Mammary epithelial cell (primary cell): ENCODE measurements at places on chromosomes 7 and 10. TPM values are rescaled to one million over a fixed set of nuclear protein-coding genes. Genes with fewer than 3 reads are reported as not detected.

Gene DNAH11
- total RNA-seq, result 0.24 TPM in 1 of 2 replicates, not detected in the other

Gene KLLN
- total RNA-seq, result 1.0 and 1.1 TPM in 2 replicates

Gene HEPACAM2
- total RNA-seq, result not detected in 2 replicates

Gene ATOH7
- total RNA-seq, result not detected

Gene KLF14
- total RNA-seq, result not detected

Gene VGF
- 0.54 and 1.2 TPM in 2 replicates for total RNA-seq

Gene HACD1
- 35.4 and 36.1 TPM in 2 replicates for total RNA-seq

Gene DIP2C
- total RNA-seq, result 6.0 and 7.1 TPM in 2 replicates

Gene CYP3A5
- total RNA-seq, result not detected

Gene CRHR2
- total RNA-seq, result not detected in 2 replicates

Gene PRKCQ
- total RNA-seq, result 5.3 TPM

DNA sequence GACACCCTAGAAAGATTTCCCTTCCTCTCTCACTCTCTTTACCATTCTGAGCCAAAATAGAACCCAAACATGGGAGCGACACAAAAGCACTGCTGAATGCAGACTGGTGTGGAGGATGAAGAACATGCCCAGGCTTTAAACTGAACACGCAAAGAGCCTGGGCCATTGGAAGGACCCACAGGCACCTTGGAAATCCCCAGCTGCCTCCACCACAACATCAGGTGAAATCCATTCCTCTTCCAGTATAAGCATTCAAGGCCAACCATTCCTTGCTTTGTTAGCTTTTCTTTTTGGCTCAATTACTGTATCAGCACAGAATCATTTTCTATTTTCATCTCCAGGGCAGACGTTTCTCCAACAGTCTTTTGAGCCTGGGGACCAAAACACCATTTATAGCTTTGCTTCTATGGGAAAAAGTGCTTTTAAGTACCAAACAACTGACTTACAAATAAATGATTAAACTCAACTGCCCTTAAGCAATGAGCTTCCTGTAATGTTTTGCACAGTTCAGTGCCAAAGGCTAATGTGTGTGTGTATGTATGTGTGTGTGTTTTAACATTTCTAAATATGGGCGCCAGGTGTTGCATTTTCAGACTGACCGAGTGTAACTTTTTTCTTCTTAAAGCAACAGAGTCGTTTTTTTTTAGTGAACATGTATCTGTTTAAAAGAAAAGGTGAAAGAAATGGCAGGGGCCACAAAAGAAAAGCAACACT, 16.2 kb upstream of the BLNK start:
- peak; percentile 53 for DNase-seq

DNA sequence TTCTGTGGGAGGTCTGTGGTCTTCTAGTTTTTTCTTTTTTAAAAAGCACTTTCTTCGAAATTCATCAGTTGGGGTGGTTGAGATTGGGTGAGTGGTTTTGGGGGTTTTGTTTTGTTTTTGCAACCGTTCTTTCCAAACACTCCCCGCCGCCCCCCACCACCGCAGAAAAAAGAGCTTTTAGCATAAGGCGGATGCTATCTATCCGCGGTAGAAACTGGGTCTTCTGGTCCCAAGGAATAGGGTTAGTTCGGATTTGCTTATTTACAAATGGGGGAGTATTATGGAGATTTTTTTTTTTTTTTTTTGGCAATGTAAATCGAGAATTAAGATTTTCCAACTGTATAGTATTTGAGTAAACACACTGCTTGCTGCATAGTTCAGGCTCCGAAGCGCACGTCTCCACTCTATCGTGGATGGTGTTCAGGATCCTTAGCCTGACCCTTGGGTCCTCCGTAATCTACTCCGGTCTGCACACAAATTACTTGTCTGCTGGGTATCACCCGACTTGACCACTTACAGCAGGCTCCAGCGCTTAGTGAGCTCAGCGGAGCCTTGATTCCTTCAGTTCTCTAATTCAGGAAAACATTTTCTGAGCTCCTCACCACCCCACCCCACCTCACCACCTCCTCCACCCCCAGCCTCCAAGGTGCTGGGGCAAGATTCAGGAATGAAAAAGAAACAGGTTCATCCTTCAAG, 757 bp upstream of the NRCAM start:
- no peak for DNase-seq

GRCh38 chr7:153590136-153590535, 462.1 kb upstream of the DPP6 start:
- DNase-seq, result no peak

DNA sequence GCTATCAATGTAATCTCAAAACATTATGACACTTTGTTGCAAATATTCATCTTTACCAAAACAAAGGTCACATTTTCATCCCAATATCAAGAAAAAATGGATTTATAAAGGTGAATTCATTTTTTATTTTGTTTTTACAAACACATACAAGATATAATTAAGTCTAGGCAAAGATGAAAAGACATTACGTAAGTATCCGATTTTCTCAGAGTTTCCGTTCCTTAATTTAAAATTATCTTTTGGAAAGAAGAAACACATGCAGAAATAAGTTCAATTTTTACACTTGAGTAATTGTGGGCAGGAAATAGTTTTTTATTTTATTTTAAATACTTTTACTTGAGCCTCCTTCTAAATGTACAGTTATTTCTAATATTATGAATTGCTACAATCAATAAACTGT, 24.6 kb downstream of the RTKN2 start:
- no peak for DNase-seq

GRCh38 chr7:16203065-16203464, 218.3 kb downstream of the CRPPA start:
- DNase-seq, result peak; percentile 63

DNA sequence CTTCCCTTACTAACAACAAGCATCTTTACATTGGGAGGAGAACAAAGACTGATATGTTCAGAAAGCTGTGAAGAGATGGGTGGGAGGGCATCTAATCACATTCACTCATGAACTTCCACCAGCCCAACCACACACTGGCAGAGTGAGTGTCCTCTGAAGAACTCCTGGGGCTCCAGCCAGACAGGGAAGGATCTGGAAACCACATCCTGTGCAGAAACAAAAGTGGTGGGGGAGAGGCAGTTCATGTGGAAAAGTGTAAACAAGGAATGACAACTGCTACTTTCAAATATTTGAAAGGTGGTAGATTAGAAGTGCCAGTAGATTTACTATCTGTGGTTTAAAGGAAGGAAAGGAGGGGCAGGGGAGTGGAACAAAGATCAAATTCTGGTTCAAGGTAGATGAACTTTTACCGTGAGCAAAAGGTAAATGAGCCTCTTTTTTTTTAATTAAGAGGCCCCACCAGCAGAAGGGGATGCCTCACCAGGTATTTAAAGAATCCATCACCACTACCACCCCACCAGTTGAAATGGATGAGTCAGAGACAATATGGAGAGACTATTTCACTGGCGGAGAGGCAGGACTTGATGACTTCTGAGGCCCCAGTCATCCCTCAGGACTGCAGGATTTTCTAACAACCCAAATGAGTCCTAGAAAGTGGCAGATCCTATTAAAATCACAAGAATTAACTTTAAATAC, 34.5 kb downstream of the GOT1 start:
- DNase-seq, result peak; percentile 82

GRCh38 chr10:124292911-124293615, 125.7 kb downstream of the OAT start:
- DNase-seq, result no peak

DNA sequence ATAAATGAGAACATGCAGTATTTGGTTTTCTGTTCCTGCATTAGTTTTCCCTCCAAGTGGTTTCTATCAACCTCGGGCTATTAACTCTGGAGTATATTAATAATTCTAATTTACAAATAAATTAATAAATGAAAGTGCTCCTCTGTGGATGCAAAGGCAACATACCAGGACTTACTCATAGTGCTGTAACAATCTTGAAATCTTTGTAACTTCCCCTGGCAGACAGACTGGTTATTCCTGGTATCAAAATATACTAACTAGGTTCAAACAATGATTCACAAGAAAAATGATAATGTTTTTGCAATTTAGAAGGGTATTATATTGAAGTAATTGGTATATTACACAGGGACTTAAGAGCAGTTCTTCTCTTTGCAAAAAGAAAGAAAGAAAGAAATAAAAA, 177.2 kb downstream of the FANK1 start:
- DNase-seq, result peak; percentile 50

DNA sequence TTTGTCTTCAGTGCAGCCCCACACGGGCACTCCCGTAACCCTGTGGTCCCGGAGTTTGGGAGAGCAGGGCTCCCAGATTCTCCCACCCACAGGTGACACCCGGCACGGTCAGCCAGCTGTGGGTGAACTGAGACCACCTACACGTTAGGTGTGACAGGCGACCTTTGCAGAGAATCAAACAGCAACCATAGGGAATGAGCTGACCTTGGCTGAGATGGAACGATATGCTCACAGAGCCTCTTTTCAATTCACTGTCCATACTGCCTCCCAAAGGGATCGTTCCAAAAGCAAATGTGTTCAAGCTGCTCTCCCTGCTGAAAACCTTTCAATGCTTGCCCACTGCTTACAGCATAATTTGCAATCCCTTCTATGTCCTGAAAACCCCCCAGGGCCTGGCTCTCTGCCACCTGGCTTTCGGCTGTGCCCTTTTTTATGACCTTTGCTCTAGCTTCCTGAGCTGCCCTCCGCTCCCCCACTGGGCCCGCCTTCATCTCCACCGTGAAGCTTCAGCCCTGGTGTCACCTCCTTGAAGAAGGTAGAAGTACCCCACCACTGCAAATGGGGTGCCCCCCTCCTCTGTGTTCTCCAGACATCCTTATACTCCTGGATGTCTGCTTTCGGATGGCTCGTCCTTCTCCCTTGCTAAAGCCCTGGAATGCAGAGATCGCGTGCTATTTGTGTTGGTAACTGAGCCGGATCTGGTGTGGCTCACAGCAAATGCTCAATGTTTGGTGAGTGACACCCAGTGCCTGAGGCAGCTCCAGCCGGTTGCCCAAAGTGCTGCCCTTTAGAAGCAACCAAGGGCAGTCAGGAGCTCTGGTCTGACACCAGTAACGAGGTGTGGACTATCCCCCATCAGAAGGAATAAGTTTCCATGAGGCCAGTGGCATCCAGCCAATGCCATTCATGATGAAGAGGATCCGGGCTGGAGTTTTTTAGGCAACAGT, 90.4 kb downstream of the KIAA1549 start:
- DNase-seq, result no peak

- DNase-seq, result no peak
Measured at GRCh38 chr7:28745351-28745750, 212.8 kb downstream of the TRIL start.

DNA sequence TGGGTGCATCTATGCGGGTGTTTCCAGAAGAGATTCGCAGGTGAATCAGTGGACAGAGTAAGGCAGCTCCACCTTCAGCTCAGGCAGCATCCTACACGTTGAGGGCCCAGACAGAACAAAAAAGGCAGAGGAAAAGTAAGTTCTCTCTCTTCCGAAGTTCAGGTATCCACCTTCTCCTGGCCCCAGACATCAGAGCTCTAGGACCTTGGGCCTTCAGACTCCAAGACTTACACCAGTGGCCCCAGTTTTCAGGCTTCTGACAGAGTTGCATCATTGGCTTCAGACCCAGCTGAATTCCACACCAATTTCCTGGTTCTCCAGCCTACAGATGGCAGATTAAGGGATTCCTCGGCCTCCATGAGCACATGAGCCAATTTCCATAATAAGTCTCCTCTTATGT, 102.2 kb upstream of the GPR26 start:
- no peak for DNase-seq

GRCh38 chr10:80769700-80770160, 232.0 kb downstream of the SH2D4B start:
- DNase-seq, result no peak

DNA sequence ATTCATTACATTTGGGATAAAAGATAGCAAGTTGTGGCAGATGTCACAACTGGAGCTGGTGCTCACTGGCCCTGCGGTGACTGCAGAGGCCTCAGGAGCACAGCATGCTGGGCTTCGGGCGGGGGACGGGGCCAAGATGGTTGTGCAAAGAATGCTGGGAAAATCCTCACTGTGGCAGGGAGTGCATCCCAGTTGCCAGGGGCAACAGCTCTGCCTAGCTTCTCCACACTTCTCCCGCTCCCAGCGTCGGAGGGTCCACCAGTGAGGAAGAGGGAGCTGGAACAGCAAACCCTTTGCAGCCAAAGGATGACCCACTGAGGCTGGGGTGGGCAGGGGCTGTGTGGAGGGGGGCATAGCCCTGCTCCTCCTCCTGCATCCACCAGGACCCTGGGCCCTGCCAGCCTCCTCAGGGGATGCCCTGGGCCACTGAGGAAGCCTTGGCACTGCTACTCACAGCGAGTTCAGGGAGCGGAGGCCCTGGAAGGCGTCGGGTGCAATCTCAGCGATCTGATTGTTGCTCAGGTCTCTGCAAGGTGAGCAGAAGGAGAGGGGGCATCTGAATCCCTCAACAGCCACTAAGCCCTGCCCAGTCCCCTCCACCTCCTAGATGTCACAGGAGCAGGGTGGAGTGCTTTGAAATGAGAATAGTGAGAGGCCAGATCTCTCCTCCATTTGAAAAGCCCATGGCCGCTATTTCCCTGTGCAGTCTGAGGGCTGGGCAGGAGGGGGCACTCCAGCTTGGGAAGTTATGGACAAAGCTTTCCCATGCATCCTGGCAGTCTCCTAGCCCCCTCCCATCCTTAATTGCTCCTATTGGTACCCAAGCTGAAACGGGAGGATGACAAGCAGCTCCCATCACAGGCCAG, 126.5 kb downstream of the SLIT1 start:
- DNase-seq, result no peak

- no peak for DNase-seq
Measured at GRCh38 chr7:66739953-66740301, 606 bp upstream of the RABGEF1 start.

DNA sequence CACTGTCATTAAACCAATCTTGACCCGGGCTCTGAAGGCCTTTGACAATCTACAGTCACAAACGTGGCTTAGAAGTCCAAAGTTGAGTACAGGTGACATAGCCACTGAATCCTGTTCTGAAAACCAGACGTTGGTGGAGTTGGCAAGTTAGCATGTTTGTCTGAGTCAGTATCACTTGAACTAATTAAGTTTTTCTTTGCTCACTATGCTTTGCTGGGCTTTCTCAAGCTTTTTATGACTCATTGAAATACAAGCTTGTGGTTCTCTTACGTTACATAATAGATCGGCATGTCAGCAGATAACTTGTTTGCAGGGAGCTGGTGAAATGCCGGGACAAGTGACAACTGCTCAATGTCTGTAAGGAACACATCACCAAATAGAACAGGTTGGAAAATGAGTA, 53.8 kb downstream of the ARL5B start:
- peak; percentile 89 for DNase-seq

GRCh38 chr7:85111761-85112160, 75.1 kb downstream of the SEMA3D start:
- DNase-seq, result no peak

DNA sequence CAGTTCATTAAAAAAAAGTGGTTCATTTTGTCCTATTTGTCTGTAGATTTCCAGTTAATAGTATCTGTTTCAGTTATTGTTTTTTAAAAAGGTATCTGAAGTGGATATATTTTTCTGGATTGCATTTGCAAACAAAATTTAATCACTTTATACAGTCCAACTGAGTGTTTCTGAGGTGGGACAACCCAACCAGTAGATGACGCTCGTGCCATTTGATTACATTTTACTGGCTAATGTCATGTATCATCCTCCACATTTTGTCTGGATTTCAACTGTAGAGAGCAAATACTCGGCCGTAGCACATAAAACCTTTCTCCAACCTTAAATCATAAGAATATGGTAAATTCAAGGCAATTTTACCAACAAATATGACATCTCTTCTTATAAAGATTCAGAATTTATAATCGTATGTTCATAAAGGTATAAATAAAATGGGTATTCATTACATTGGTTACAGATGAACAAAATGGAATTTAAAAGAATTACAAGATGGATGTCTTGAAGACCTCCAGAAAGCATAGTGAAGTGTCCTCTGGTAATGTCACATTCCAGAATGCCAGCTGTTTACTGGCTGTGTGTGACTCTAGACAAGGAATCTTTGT, 789.0 kb downstream of the PHTF2 start:
- DNase-seq, result no peak
